Right ventricle myocardium inferior (tissue), 1 donor: ENCODE measurements at places on chromosomes 5 and 9. TPM values are rescaled to one million over a fixed set of nuclear protein-coding genes. Genes with fewer than 3 reads are reported as not detected.

The SVEP1 gene
- total RNA-seq: 6.4 TPM

The IGFBPL1 gene
- not detected for total RNA-seq

The GPR151 gene
- not detected for total RNA-seq

The ZDHHC11 gene
- 38.0 TPM for total RNA-seq

The GLDC gene
- total RNA-seq: not detected

The AGXT2 gene
- total RNA-seq: not detected

The GAPT gene
- total RNA-seq: 0.92 TPM

The UCK1 gene
- 23.5 TPM for total RNA-seq

The HTR4 gene
- 0.22 TPM for total RNA-seq

The PCDHB2 gene
- total RNA-seq: 1.7 TPM

The PCDHGA1 gene
- 3.2 TPM for total RNA-seq

The ERGIC1 gene
- 74.8 TPM for total RNA-seq

The FPGS gene
- 30.2 TPM for total RNA-seq

The RNF183 gene
- total RNA-seq: not detected

The FBLL1 gene
- total RNA-seq: not detected

The ANGPTL2 gene
- total RNA-seq: 37.1 TPM

The CCDC180 gene
- total RNA-seq: 1.7 TPM

The PCDHGA10 gene
- 4.1 TPM for total RNA-seq

The SLC27A6 gene
- 76.5 TPM for total RNA-seq

The CER1 gene
- not detected for total RNA-seq

The DBN1 gene
- 32.2 TPM for total RNA-seq

The LAMC3 gene
- 0.22 TPM for total RNA-seq

The DOCK2 gene
- 7.9 TPM for total RNA-seq

The CHSY3 gene
- 0.57 TPM for total RNA-seq

The FAM78A gene
- 62.9 TPM for total RNA-seq

The PLPPR1 gene
- total RNA-seq: not detected

The ANKRD55 gene
- not detected for total RNA-seq
